Aorta (tissue), 5 donors: ENCODE measurements at places on chromosomes 3 and 15. TPM values are rescaled to one million over a fixed set of nuclear protein-coding genes. Genes with fewer than 3 reads are reported as not detected.

DNA sequence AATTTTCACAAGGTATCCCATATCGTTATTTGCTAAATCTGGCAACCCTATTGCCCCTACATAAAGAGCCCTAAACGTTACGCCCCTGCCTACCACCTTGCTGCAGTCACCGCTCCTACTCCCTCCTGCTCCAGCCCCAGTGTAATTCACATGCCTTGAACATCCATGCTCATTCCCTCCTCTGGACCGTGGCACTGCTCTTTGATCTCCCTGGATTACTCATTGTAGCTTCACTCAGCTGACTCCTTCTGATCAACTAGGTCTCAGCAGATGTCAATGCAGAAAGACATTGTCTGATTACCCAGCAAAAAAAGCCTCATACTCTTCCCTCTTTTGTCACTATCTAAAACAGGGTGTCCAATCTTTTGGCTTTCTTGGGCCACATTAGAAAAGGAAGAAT is 40.7 kb upstream of the KBTBD8 start:
- H3K4me3 ChIP-seq = no peak overlapping the region
- H3K36me3 ChIP-seq = no peaks in the 10 kb centered on the region
- no peak overlapping the region for H3K27ac ChIP-seq
- H3K27me3 ChIP-seq = no peaks in the 10 kb centered on the region
- H3K4me1 ChIP-seq = no peaks in the 10 kb centered on the region
- no peak for DNase-seq

- H3K4me1 ChIP-seq = no peaks in the 10 kb centered on the region
- no peak overlapping the region for H3K4me3 ChIP-seq
- no peak overlapping the region for H3K27ac ChIP-seq
- no peaks in the 10 kb centered on the region for H3K36me3 ChIP-seq
- H3K27me3 ChIP-seq = no peaks in the 10 kb centered on the region
Observed at GRCh38 chr3:109385442-109386318, 48.3 kb upstream of the DPPA4 start.

WDR93 gene
- total RNA-seq = not detected

GRCh38 chr3:45440131-45440530 is 51.8 kb downstream of the LARS2 start:
- H3K36me3 ChIP-seq = no peaks in the 10 kb centered on the region
- H3K27ac ChIP-seq = no peak overlapping the region
- no peak overlapping the region for H3K4me3 ChIP-seq
- no peaks in the 10 kb centered on the region for H3K4me1 ChIP-seq
- no peaks in the 10 kb centered on the region for H3K27me3 ChIP-seq
- DNase-seq = no peak

DNA sequence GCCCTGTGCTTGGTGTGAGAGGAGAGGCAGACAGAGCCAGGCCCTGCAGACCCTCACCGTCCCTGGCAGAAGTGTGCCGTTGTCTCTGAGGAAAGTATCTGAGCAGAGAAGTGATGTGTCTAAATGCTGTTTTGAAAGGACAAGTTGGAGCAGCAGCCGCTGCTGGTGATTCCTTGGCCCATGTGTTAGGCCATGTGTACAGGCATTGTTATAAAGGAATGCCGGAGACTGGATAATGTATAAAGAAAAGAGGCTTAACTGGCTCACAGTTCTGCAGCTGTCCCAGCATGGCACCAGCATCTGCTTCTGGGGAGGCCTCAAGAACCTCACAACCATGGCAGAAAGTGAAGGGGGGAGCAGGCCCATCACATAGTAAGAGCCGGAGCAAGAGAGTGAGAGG is 334.6 kb upstream of the ATP10A start:
- no peak for DNase-seq
- H3K27ac ChIP-seq = no peak overlapping the region
- no peaks in the 10 kb centered on the region for H3K4me1 ChIP-seq
- no peak overlapping the region for H3K4me3 ChIP-seq
- no peaks in the 10 kb centered on the region for H3K27me3 ChIP-seq

DNA sequence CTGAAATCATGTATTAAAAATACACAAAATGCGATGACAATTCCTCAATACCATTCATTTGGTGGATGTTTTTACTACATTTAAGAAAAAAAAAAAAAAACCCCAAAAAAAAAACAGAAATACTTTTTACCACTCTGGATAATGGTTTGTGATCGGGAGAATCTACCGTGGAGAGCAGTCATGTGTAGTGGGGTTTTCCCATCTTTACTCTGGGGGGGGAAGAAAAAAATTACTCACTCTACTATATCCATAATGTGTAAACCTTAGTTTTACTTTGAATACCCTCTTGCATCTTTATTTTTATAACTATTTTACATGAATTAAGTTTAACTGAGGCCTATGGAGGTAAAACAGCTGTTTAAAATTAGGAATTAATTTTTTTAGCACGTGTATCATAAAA is 83.3 kb downstream of the ANKRD28 start:
- H3K4me1 ChIP-seq = no peaks in the 10 kb centered on the region
- no peak overlapping the region for H3K27ac ChIP-seq
- H3K36me3 ChIP-seq = peaks cover 1% of the 10 kb centered on the region
- no peaks in the 10 kb centered on the region for H3K27me3 ChIP-seq
- no peak overlapping the region for H3K4me3 ChIP-seq

DNA sequence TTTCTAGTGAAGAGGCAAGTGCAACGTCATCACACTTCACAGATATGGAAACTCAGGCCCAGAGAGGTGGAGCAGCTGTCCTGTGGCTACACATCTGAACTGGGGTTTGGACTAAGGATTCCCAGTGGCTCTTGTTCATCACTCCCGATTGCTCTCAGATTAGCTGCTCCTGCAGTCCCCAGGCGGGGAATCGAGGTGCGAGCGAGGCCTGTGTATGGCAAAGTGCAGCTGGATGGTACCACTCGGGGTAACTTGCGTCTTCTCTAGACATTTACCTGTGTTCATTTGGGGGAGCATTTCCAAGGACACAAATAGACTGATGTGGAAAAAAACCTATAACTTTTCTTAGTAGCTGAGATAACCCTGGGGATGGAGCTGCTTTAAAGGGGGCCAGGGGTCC is 45.9 kb upstream of the TRPM1 start:
- H3K36me3 ChIP-seq = no peaks in the 10 kb centered on the region
- no peaks in the 10 kb centered on the region for H3K4me1 ChIP-seq
- DNase-seq = no peak
- H3K27me3 ChIP-seq = no peaks in the 10 kb centered on the region
- no peak overlapping the region for H3K4me3 ChIP-seq
- no peak overlapping the region for H3K27ac ChIP-seq

GRCh38 chr3:57041674-57042073 is 18.8 kb upstream of the SPATA12 start:
- no peak for DNase-seq
- H3K27ac ChIP-seq = no peak overlapping the region
- no peaks in the 10 kb centered on the region for H3K36me3 ChIP-seq
- no peak overlapping the region for H3K4me3 ChIP-seq
- no peaks in the 10 kb centered on the region for H3K27me3 ChIP-seq
